ENCODE measurements at places on chromosomes 12 and 14.

GRCh38 chr12:131210506-131211339, 257.0 kb downstream of the ADGRD1 start:
- DNase-seq = no peak

- no peak for DNase-seq
Observed at GRCh38 chr14:54169254-54169924, 212.8 kb upstream of the BMP4 start.

DNA sequence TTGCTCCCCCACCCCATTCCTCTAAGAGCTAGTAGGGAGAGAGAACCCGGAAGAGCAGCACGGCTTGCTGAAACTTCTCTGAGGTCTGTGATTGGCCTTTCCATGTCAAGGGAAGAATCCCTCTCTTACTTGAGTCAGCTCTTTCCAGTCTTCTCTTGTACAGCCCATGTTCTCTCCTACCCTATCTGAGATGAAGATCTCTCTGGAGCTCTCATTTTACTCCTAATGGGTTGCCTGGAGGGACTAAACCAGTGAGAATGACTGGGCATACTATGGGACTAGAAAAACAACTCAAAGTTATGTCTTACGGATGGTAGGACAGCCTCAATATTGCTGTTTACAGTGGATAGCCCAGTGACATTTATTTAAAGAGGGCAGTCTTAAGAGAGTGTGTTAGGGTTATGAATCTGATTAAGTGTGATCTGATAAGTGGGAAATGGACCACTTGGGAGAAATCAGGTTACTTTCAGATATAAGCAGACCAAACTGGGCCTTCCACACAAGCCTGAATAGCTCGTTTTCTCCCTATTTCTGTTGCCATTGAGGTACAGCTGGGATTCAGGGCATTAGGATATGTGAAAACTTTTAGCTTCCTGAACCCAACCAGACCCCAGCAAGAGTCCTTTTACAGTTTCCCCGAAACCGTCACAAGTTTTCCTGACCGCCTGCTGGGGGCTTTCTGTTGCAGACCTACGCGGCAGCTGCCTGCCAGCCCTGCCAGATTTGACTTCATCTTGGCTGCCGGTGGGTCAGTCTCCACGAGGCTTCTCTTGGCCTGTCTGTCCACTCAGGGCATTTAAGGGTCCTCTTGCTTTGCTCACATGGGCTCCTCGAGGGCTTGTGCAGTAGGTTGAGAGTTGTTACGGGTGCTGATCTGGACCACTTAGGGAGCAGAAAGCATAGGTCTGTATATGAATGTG, 16.9 kb downstream of the ETV6 start:
- no peak for DNase-seq

DNA sequence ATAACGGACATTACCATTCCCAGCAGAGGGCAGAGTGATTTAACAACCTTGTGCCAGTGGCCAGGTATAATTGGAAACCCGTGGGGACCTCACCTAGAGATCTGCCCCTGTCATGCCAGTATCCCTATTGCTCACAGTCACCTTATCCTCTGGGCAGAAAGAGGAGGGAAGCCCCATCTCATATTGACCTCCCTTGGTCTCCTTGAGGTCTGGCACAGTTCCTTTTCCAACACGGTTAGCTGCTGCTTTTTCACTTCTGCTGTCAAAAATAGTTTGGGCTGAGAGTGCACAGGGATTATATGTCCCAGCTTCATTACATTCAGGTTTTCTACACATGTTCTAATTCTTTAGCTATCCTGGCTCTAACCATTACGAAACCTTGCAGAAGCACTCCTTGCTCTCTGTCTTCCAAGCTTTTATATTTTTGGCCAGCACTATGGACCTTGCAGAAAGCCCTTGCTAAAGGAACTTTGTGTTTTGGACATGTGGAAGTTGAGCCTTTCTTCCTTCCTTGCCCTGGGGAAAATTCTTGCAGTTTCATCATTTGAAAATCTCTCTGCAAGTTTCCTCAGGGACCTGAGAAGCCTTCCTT, 111.7 kb upstream of the MIS18BP1 start:
- DNase-seq = no peak

GRCh38 chr12:116882742-116883141, 1.5 kb upstream of the HRK start:
- no peak for DNase-seq

GRCh38 chr12:31215518-31216232, 110.3 kb downstream of the SINHCAF start:
- no peak for DNase-seq

DNA sequence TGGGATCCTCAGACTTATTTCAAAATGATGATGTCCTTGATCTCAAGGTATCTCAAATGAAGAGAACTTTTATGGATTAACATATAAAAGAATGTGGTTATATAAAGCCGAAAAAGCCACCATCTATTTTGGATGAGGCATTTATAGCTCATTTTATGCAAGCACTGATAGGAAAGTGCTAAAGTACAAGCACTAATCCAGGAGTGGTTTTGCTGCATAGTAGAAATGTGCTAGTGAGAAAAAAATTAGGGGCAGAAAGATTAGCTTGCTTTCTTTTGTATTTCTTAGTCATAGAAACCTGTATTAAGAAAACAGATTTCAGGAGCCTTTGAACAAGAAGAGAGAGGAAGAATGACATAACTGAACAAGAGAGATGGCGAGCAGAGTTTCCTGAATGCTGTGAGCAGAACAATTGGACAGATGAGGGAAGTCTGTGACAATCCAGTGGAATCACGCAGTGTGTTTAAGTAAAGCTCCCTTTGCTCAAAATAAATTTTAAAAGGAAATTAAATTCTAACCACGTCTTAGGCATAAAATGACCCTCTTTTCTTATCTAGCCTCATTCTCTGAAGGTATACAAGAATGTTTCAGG, 238.2 kb upstream of the NOVA1 start:
- DNase-seq = no peak

- no peak for DNase-seq
Observed at GRCh38 chr12:64172143-64172970, 49.7 kb downstream of the KICS2 start.

GRCh38 chr14:99563749-99564129, 40.3 kb downstream of the CCDC85C start:
- DNase-seq = no peak

DNA sequence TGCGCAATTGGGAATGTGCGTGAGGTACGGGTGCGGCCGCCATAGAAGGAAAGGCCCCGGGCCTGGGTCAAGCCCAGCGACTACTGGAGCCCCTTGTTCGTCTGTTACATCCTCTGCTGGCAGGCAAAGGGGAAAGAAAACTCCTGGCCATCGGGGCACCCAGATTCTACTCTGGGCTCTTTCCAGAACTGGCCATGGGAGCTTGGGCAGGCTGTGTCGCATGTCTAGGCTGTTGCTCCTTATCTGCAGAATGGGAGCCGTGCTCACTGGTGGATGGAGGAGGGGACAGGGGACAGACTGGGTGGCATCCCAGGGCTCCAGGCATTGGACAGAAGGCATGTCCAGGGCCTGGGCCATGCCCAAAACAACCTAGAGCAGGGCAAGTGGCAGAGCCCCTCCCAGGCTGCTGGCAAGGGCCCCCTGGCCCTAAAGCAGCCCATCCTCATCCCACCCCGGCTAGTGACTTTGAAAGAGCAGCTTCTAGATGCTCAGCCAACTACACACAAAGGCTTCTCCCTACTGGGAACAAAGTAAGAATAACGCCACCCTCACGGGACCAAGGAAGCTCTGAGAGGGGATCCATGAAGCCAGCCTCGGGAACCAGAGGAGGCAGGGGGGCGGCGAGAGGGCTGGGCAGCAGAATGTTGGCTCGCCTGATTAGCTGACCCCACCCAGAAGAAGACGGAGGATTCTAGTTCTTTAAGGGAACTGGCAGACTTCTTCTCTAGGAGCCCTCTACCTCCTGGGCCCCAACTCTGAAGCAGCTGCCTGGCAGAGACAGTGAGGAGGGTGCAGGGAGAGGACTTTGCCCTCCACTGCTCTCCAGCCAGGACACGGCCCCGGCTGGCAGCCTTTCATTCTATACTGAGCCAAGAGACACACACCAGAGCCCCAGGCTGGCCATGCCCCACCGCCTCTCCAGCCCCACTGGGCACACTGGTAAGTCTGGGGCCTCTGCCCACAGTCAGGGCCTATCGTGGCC, 96.8 kb downstream of the SINHCAF start:
- DNase-seq = no peak

- DNase-seq = no peak
Observed at GRCh38 chr12:17456486-17456885, 633.5 kb downstream of the RERGL start.

DNA sequence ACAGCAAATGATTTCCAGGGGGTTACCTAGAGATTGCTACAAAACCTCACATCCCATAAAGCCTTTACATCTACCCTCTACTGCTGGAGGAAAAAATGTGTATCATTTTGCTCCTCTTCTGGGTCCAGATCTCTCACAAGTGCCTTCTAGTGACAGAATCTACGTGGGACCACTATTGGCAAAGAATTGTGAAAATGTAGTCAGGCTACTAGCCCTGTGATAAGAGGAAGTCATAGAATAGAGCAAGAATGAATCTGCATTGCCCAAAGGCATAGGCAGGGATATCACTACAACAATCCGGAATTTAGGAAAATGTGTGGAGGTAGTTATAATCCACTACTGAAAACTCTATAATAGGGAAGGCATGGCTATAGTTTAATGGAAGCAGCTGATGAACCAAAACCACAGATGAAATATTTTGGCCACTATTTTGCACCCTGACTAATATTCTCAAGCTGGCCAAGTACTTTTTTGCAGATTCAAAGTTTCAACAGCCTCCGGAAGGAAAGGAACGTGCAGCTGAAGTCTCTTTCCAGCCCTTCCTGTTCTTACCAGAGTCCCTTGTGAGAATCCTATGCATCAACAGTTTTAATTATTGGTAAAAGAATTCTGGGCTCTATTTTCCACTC, 176.8 kb downstream of the PHLDA1 start:
- no peak for DNase-seq

DNA sequence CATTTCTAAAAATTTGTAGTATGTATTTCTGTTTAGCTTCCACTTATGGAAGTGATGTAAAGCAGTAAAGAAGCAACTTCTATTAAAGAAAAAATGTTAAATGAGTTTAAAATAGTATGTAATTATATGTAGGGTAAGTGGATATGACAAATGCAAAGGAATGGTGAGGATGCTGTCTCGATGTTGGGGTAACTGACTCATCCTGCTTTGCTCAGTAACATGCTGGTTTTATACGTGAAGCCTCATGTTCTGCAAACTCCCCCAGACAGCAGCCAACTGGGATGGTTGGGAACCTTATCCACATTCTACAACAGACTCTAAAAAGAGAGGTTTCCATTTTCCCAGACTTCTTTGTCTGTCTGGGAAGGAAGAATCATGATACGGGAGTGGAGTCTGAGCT, 1006.4 kb upstream of the TMEM132C start:
- no peak for DNase-seq

- no peak for DNase-seq
Observed at GRCh38 chr12:78483767-78484315, 380.7 kb upstream of the SYT1 start.

- no peak for DNase-seq
Observed at GRCh38 chr12:22306311-22306710, 28.2 kb downstream of the ST8SIA1 start.

DNA sequence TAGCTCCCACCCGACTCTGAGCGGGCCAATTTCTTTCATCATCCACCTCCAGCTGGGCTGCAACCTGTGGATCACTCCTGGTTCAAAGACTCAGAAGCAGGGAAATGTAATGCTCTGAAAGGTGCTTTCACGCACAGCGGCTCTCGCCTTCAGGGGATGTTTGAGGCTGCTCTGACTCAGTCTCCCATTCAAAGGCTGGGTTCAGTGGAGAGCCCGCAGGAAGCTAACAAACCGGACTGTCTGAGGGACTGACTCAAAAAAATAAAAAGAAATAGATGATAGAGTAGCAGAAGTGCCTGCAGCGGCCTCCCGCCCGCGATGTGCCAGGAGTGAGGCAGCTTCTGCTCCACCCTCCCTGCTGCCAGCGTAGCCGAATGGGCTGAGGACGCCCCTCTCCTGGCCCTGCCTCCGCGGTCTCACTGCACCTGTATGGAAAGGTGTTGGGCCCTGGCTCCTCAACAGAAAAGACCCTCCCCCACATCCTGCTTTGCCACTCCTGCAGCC, 98.0 kb downstream of the GCH1 start:
- DNase-seq = no peak

DNA sequence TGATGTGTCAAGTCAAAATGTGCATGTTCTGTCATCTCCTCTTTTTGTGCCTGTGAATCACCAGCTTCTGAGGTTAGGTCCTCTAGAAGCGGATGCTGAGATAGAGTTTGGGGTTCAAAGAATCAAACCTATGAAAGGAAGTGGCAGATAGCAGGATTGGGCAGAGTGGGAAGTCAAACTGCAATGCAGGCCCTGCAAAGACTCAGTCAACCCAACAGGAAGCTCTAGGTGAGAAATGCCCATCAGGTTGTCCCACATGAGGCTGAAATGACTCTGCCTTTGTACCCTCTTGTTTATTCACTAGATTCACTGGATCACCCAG, 4.5 kb upstream of the MIA2 start:
- DNase-seq = no peak

DNA sequence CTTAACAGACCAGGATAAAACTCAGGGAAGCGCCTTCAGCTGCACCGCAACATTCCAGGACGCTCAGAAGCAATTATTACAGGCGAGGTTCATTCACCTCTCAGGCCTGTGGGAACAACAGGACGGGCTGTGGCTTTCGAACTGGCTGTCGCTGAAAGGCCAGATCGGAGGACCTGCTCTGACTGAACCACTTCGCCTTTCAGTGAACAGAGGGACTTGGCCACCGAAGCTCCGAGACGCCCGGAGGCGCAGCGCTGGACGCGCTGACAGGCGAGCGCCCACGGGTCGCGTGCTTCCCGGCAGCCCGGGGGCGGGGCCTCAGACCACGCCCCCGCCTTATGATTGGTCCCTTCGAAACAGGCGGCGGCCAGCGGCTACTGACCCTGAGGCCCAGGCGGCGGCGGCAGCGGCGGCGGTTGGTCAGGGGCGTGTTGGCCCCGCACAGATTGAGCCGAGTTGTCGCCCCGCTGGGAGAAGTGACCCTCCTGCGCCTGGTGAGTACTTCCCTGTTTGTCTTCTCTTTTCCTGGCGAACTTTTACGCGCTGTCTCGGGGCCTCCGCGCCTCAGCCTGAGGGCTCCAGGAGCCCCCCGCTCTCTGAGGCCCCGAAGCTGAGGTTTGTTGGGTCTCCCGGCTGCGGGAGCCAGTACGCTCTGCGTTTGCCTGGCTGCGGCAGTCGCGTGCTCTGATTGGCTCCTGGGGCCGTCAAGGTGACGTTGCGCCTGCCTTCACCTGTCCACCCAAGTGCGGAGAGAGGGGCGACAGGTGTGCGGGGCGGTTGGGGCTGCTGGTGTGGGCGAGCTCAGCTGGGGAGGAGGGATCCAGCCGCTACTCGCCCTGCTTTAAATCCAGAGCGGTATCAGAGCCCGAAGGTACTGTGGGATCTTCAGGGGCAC, at the start of gene GAS2L3:
Gene GAS2L3, plus strand, starts transcription at position 393 of the 895 bp plus-strand sequence. CDS start 21,221 bp downstream, outside the sequence.
- DNase-seq = peak; percentile 79

- no peak for DNase-seq
Observed at GRCh38 chr14:59823179-59823578, 47.4 kb downstream of the RTN1 start.

- DNase-seq = no peak
Observed at GRCh38 chr12:125324861-125325490, 259.7 kb downstream of the AACS start.

- no peak for DNase-seq
Observed at GRCh38 chr14:32513571-32514009, 184.5 kb downstream of the AKAP6 start.
